Stimulated activated naive CD4-positive, alpha-beta T cell (primary cell): ENCODE measurements at places on chromosomes 11 and 22.

GRCh38 chr11:120235024-120235628 is 4.8 kb upstream of the POU2F3 start:
- no peak for DNase-seq

DNA sequence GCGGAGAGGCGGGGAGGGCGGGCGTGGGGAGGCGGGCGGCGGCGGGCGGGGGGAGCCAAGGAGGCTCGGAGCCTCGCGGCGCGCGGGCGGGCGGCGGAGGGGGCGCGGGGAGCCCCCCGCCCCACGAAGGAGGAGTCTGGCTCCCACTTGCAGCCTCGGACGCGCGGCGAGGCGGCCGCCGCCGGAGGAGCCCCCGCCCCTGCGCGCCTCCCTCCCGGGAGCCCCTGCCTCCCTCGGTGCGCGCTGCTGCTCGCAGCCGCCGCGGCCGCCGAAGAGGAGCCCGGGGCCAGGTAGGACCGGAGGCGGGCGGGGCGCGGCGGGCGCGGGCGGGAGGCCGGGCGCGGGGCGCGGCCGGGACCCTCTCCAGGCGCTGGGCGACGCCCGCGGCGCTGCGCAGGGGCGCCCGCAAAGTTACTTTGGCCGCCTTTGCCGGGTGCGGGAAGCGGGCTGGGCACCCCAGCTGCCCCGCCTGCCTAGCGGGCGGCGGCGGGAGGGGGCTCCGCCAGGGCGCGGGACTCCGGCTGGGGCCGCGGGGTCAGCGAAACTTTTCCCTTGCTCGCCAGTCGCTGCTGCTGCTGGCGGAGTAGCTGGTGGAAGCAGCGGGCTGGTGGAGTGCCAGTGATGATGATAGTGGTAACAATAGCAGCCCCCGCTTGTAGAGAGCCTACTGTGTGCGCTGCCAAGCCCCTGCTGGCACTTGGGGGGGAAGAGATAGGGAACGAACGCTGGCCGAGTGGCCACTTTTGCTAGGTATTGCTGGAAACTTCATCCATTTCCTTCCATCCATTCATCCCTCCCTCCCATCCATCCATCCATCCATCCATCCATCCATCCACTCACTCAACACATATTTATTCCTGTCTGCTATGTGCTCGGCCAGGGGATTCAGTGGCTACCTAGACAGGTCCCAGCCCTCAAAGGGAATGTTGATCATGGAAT is at the start of gene MPPED1:
Gene MPPED1 (plus strand): TSS at position 146 of the 939 bp plus-strand sequence. CDS start 12,972 bp downstream, outside the sequence.
- DNase-seq: no peak

- DNase-seq: no peak
Observed at GRCh38 chr11:60844870-60845221, 2.9 kb downstream of the CCDC86 start.

- no peak for DNase-seq
Observed at GRCh38 chr11:62980133-62980760, 4.5 kb downstream of the SLC22A6 start.

DNA sequence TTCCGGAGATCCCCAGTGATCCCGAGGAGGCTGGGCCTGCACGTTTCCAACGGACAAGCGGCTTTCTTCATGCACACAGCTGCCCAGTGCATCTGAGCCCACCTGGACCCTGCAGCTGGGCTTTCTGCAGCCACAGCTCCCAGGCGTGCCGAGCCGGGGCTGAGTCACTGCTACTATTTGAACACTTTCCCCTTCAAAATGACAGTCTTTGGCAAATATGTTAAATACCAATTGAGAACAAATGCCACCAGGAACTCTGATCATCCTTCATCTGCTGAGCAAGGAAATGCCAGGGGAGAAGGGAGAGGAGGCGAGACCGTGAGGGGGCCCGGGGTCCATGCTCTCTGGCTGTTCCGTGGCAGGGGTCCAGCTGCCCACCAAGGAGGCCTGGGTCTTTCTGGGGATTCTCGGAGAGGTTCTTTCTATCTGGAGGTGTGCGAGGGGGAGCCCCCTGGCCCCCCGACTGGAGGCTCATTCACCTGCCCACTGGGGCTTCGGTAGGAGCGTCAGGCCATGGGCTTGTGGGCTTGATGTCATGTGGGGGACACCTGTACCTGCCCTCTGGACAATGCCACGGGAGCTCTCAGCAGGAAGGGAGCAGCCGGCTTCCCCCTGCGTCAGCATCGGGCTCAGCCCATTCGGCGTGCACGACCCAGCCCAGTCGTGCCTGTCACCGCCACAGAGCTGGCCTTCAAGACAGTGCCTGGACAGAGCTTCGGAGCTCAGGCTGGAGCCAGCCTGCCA is 159.6 kb downstream of the CTTN start:
- no peak for DNase-seq

DNA sequence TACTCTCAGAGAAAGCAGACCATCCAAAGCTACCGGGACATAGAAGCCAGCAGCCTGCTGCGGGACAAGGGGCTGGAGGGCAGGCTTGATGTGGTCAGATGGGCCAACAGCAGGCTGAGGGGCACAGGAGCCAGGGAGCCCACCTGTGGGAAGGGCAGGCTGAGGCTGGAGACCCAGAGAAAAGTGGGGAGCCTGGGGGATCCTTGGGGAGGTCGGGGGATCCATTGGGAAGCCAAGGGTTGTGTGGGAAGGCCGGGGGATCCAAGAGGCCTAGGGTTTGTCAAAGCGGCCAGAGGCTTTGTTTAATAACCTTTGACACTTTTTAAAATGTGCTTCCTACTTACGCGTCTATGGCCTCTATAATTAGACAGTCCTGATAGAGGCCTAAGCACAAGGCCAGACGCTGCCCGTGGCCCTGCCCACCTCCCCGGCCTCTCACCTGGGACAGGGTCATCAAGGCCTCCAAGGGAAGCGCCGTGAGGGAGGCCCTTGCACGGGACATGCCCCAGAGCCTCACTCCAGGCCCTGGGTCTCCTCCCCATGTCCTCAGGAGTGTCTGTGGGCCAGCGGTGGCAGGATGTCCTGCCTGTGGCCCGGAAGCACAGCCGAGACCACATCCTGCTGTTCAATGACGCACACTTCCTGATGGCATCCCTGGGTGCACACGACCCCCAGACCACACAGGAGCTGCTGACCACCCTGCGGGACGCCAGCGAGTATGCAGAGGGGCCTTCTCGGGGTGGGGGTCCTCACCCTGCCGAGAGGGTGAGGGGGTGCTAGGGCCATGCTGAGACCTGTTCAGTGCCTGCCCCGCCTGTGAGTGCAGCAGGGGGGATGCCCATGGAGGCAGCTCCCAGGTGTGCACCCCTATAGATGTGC is 8.6 kb upstream of the GTSE1 start:
- no peak for DNase-seq
